Activated CD8-positive, alpha-beta T cell treated with anti-CD3 and anti-CD28 coated beads, Interleukin-2, amount 10 ng/mL, durations not matched to agents 7 days and 5 days (primary cell): ENCODE measurements at places on chromosomes 1 and 21.

- no peaks in the 10 kb centered on the region for H3K27me3 ChIP-seq
- peaks cover 65% of the 10 kb centered on the region for H3K36me3 ChIP-seq
Measured at GRCh38 chr21:33949516-33950430, 34.2 kb upstream of the ATP5PO start.

DNA sequence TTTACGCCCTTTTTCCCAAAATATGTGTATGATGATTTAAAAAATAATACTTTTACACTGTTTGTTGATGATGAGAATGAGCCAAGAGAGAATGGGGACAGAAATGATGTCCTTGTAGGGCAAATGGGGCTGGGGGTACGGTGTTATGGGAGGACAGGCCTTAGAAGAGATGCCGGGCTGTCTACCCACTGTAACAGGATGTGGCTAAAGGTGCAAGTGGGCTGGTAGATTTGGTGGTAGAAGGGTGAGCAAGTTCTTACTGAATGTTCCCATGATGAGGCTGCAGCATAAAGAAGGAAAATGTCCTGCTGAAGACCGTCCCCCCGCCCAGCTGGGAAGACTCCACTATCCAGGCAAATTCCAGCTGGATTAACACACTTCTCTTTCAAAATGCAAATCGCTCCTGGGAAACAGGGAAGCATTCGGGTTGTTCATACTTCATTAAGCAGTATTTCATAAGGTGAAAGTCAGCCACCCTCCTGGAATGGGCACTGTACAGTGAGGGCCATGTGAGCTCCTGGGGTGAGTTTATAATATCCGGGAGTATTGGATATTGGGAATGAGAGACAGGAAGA lies 14.0 kb downstream of the GPA33 start:
- H3K27me3 ChIP-seq: peaks cover 20% of the 10 kb centered on the region
- peak; percentile 49 for DNase-seq
- H3K36me3 ChIP-seq: no peaks in the 10 kb centered on the region
- peaks cover 22% of the 10 kb centered on the region for H3K4me1 ChIP-seq

DNA sequence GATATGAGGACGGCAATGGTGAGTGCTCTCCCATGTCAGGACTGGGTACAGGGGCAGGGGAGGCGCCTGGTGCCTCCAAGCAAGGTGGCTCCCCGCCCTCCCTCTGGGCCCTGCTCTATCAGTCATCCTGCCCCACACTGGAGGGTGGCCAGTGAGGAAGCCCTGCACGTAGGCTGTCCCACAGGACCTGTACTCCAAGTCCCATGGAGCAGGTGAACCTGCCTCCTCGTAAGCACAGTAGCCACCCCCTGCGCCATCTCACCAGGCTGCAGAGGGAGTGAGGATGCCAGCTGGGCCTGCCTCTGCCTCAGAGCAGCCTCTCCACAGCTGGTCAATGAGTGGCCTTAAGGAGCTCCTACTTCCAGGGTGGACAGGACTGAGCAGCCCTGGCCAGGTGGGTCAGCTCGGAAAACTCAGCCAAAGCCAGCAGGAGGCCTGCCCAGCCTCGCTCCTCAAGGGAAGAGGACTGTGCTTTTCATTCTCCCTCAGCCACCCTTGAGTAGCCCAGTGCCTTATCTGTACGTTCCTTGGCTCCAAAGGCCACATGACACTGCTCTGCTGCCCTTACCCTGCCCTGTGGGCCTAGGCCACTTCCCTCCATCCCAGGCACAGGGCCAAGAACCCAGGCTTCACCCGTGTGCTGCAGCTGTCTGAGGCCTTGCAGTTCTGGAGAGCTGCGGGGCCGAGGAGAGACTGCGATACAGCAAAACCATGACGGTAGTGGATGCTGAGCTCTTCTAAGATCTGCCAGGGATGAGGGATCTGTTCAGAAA lies 39.6 kb downstream of the SLC45A1 start:
- peaks cover 11% of the 10 kb centered on the region for H3K36me3 ChIP-seq
- no peak for DNase-seq
- H3K4me1 ChIP-seq: no peaks in the 10 kb centered on the region
- H3K27me3 ChIP-seq: no peaks in the 10 kb centered on the region
- H3K4me3 ChIP-seq: no peak overlapping the region

DNA sequence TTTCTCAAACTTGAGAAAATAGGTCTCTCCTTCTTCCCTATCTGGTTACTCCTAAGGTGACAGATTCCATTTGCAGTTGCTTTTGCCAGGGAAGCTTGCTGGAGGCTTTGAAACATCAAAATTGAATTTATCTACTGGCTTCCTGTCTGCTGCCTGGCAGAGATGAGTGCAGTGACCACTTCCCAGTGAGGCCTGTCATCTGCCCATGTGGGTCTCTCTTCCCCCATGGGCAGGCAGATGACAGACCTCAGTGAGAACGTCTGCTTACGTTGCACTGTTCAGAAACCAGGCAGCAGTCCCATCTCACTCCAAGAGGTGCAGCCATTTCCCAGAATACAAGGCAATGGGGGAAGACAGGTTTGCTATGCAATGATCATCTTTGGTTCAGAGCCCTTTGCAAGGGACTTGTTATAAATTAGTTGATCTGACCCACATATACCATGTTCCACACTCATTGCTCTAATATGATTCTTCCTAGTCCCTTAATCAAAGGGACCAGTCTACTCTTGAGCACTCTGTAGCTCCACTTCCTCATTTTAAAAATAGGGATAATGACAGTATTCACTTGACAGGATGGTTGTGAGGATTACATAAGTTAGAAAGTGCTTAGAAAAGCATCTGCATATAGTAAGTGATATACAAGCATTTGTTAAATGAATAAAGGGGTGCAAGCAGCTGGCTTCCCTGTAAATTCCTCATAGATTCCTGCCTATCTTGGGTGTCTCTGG lies 10.6 kb downstream of the PGBD5 start:
- no peak overlapping the region for H3K4me3 ChIP-seq
- no peak overlapping the region for H3K27ac ChIP-seq
- no peak for DNase-seq
- no peaks in the 10 kb centered on the region for H3K36me3 ChIP-seq
- H3K4me1 ChIP-seq: no peaks in the 10 kb centered on the region

DNA sequence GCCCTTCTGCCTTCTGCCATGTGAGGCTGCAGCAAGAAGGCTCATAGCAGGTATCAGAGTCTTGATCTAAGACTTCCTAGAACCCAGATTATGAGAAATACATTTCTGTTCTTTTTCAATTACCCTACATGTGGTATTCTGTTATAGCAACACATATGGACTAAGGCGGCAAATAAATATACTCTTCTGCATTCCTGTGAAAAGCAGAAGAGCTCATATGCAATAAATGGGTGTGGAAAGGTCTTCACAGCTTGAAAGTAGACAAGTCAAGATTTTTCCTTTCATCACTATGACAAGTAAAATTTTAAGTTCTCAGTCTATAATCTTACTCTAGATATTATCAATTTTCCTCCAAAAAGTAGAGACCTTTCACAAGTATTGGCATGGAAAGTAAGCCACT lies 36.6 kb downstream of the TNFSF18 start:
- H3K27me3 ChIP-seq: no peaks in the 10 kb centered on the region
- no peak for DNase-seq
- H3K27ac ChIP-seq: no peak overlapping the region
- H3K4me3 ChIP-seq: no peak overlapping the region
- H3K36me3 ChIP-seq: peaks cover under 1% of the 10 kb centered on the region

DNA sequence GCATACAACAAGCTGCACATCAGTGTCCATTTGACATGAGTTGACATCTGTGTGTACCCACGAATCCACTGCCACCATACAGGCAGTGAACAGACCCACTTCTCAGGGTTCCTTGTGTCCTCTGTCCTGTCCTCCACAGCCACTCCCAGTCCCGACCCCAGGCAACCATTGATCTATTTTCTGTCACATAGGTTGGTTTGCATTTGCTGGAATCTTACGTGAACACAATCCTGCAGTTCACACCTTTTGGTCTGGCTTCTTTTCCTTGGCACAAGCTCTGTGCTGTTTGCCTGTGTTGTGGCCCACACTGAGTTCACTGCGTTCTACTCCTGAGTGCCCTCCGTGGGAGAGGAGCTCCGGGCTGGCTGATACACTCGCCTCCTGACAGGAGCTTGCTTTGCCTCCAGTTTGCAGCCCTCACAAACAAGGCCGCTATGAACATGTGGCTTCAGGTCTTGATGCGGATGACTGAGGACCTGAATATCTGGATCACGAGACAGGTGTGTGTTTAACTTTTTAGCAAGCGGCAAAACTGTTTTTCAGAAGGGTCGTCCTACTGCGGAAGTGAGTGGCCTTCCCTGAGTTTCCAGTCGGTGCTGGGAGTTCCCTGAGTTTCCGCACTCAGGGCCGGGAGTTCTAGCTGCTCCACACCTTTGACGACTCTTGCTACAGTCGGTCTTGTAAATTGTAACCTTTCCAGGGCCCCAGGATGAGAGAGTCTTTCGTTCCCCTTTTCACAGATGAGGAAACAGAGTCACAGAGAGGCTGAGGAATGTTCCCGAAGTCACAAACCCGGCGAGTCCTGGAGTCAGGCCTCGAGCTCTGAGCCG lies 13.0 kb upstream of the COL18A1 start:
- no peak overlapping the region for H3K27ac ChIP-seq
- H3K4me1 ChIP-seq: no peaks in the 10 kb centered on the region
- H3K36me3 ChIP-seq: no peaks in the 10 kb centered on the region
- DNase-seq: no peak

DNA sequence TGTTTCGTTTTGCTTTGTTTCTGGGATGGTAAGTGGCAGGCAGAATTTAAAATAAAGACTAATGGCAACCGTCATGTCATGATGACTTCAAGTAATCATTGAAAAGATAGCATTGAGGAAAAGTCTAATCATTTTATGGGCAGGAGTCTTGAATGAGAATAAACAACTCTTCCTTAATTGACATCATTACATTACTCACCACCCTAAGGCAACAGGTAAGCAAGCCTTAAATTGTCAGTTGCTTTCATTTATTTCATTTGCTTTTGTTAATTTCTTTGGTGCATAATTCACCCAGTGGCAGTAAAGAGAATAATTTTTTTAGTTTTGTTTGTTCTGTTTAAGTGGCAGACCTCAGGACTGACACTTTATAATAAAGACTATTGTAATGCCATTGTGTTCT lies 669.0 kb downstream of the RWDD3 start:
- no peaks in the 10 kb centered on the region for H3K4me1 ChIP-seq
- no peak for DNase-seq
- H3K27ac ChIP-seq: no peak overlapping the region
- no peaks in the 10 kb centered on the region for H3K27me3 ChIP-seq
- no peaks in the 10 kb centered on the region for H3K36me3 ChIP-seq

GRCh38 chr1:45804669-45804969 lies 1.2 kb downstream of the MAST2 start:
- peaks cover 25% of the 10 kb centered on the region for H3K36me3 ChIP-seq
- H3K4me1 ChIP-seq: peaks cover 33% of the 10 kb centered on the region
- no peak overlapping the region for H3K27ac ChIP-seq
- no peak for DNase-seq

DNA sequence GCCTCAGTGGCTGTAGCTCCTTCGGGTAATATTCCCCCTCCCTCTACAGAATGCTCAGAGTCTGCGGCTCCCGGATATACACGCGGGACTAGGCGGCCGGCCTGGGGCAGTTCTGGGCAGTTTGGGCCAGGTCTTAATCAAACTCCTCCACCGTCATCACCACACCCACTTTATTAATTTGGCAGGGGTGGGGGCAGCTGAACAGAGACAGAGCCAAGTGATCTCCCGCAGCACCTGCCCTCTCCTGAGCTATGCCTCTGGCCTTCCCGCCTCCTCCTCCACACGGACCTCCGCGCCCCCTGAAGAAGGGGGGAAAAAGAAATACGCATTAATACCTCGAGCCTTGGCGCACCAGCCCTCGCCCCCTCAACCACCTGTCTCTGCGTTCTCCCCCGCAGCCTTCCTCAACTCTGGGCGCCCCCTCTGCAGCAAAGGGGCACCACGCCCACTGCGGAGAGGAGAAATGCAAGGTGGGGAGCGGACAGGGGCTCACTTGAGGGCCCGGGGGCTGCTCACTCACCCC lies 42.6 kb downstream of the CD34 start:
- H3K4me1 ChIP-seq: peaks cover 75% of the 10 kb centered on the region
- DNase-seq: peak; percentile 49
- H3K27me3 ChIP-seq: no peaks in the 10 kb centered on the region
- peaks cover 41% of the 10 kb centered on the region for H3K36me3 ChIP-seq

GRCh38 chr1:67647814-67648358 lies 37.1 kb upstream of the GADD45A start:
- H3K36me3 ChIP-seq: no peaks in the 10 kb centered on the region
- H3K27ac ChIP-seq: no peak overlapping the region
- DNase-seq: no peak
- no peak overlapping the region for H3K4me3 ChIP-seq
- H3K27me3 ChIP-seq: peaks cover 1% of the 10 kb centered on the region
- no peaks in the 10 kb centered on the region for H3K4me1 ChIP-seq

DNA sequence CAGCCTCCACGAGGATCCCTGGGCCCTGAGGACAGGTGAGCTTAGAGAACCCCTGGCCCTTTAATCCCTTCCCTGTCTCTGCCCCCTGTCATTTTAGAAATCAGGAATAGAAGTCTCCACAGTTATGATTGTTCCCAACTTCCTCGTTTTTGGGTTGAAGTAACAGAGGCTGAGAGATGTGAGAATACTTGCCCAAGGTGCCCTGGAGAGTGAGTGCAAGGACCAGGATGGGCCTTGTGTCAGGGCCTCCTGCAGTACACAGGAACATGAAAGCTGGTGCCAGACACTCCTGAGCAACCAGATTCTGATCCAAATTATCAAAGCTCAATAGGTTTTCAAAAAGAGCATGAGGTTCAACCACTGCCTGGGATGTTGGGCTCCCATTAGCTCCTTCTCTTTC lies 10.1 kb downstream of the HLX start:
- H3K4me3 ChIP-seq: no peak overlapping the region
- H3K36me3 ChIP-seq: peaks cover 12% of the 10 kb centered on the region
- H3K4me1 ChIP-seq: no peaks in the 10 kb centered on the region
- H3K27me3 ChIP-seq: peaks cover 57% of the 10 kb centered on the region

DNA sequence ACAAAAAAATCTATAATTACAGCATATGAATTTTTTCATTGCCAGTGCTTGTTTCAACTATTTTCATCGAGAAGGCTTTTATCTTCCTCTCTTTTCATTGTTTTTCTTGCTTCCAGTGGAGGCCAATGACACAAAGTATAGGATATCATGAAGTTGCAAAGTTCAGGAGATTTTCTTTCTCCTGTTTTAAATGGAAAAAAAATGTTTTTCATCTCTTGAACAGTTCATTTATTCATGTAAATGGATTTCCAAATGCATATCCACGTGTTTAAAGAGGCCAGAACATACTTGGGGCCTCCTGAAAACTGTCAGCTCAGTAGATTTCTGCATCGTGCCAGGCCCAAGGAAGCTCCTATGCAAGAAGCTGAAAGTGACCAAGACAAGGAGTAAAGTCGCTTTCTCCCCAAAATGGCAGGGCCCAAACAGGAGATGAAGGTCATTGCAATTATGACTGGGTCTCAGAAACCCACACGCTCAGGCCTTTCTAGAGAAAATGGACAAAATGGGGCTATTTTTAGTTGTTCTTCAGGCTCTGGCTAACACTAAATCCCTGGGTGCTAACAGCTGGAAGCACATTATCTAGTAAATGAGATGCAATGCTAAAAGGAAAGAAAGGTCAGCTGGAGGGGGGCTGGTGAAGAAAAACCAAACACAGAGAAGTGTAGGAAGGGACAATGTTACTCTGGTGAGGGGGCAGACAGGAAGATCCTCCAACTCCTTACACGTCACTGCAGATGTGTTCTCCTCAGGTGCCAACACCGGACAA lies 136.9 kb upstream of the C8B start:
- no peak for DNase-seq
- no peak overlapping the region for H3K4me3 ChIP-seq
- H3K4me1 ChIP-seq: no peaks in the 10 kb centered on the region
- H3K27me3 ChIP-seq: no peaks in the 10 kb centered on the region
